ENCODE measurements at places on chromosomes 5 and 9. TPM values are rescaled to one million over a fixed set of nuclear protein-coding genes. Genes with fewer than 3 reads are reported as not detected.
A peak's percentile ranks its signal among the peaks of the same experiment; 100 is the strongest.

Gene PCA3
- total RNA-seq: not detected

GRCh38 chr9:125744616-125745015 lies 2.6 kb upstream of the PBX3 start:
- H3K4me1 ChIP-seq: peaks cover 6% of the 10 kb centered on the region
- H3K27ac ChIP-seq: no peak overlapping the region
- peak; percentile 79 for DNase-seq
- no peaks in the 10 kb centered on the region for H3K27me3 ChIP-seq

- H3K4me3 ChIP-seq: no peak overlapping the region
- H3K27me3 ChIP-seq: no peaks in the 10 kb centered on the region
- peaks cover 46% of the 10 kb centered on the region for H3K4me1 ChIP-seq
- DNase-seq: no peak
These were observed 47.0 kb upstream of the EXOC3 start for GRCh38 chr5:395921-396530.

GRCh38 chr9:80994892-80995291 lies 694.5 kb downstream of the TLE1 start:
- H3K4me3 ChIP-seq: no peak overlapping the region
- no peak overlapping the region for H3K27ac ChIP-seq
- DNase-seq: peak; percentile 55
- H3K27me3 ChIP-seq: no peaks in the 10 kb centered on the region
- no peaks in the 10 kb centered on the region for H3K36me3 ChIP-seq

GRCh38 chr9:23412458-23412857 lies 413.6 kb downstream of the ELAVL2 start:
- H3K36me3 ChIP-seq: no peaks in the 10 kb centered on the region
- no peak overlapping the region for H3K27ac ChIP-seq
- no peaks in the 10 kb centered on the region for H3K27me3 ChIP-seq
- H3K4me3 ChIP-seq: no peak overlapping the region

- H3K4me1 ChIP-seq: no peaks in the 10 kb centered on the region
- H3K4me3 ChIP-seq: no peak overlapping the region
- H3K27me3 ChIP-seq: peaks cover 4% of the 10 kb centered on the region
- DNase-seq: peak; percentile 64
These were observed 36.2 kb upstream of the OTULIN start for GRCh38 chr5:14628346-14628745.

All from IMR-90 (cell line).